ENCODE measurements at places on chromosomes 1 and 21.
A peak's percentile ranks its signal among the peaks of the same experiment; 100 is the strongest.

DNA sequence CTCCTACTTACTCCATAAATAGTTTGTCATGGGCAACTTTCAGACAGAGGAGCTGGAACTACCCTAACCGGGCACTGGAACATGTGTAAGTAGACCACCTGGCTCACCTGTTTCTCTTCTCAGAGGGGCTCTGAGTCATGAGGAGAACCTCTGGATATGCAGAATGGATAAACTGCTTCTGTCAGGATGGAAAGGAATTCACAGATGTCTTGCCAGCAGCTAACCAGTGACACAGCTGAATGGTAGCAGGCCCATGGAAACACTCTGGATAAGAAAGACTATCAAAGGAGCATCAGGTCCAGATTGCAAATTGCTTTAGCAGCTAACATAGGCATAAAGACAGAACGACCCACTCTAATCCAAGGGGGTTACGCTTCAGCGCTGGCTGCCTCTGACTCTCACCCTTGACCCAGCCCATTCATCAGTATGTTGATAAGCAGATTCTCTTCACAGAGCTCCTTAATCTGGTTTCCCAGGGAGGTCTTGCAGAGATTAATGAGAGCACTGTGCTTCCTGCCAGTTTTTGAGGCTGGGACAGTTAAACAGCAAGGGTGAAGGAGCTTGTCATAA, 54.2 kb downstream of the HIVEP3 start:
- no peak for DNase-seq

GRCh38 chr1:160567858-160568682, 11.2 kb downstream of the CD84 start:
- DNase-seq, result no peak

DNA sequence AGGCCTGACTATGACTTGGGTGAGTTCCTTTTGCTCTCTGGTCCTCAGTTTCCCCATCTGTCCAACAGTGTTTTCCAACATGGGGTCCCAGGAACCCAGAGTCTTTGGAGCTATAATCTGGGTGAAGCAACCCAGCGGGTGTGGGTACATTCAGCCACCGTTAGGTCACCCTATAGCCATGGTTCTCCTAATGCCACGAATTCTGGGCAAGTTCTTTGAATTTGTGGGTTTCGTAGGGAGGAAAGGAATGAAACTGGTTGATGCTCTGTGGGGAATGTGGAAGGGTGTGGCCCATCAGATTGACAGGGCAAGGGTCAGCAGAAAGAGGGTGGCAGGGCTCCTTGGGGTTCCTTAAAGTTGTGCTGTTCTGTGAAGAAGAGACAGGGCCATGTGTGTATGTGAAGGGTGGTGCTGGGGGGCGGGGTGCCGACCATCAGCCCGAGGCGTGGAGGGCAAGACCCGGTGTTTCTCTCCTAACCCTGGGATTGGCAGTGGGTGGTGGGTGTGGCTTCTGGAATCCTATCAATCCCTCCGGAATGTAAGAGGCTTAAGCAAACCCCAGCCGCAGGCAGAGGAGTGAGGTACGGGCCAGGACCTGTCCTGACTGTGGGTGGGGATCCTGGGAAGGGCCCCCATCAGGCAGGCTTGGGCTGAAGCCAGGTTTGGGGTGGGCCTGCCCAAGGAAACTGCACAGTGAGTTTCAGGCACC, 35.5 kb upstream of the ZNF362 start:
- no peak for DNase-seq

DNA sequence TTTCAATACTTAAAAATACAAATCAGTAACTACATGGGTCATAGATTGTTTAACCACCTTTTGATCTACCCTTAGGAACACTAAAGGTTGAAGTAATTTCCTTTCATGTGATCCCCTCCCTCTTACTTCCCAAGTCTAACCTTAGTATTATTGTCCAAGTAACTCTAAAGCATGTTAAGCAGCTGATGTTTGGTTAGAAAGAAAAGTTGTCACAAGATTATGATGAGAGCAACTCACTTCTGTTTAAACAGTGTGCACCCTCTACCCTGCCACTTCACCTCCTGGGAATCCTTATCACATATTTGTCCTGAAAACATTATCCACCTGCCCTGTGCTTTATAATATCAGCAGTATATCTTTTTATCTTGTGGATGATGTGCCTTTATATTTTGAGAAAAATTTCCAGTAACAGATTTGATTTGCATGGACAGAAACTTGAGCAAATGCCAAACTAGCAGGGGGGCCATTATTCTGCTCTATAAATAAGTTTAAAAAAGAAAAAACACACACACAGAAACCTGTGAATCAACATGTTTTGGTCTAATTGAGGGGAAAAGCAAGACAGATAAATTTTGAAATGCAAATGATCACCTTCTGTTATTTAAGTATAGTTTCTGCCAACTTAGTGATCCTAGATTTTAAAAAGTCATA, 194.3 kb downstream of the RPS6KC1 start:
- no peak for DNase-seq

GRCh38 chr1:26750428-26750827, 37.3 kb upstream of the PIGV start:
- no peak for DNase-seq

- DNase-seq, result peak; percentile 37
Measured at GRCh38 chr21:39386194-39386593, 37.3 kb upstream of the HMGN1 start.

DNA sequence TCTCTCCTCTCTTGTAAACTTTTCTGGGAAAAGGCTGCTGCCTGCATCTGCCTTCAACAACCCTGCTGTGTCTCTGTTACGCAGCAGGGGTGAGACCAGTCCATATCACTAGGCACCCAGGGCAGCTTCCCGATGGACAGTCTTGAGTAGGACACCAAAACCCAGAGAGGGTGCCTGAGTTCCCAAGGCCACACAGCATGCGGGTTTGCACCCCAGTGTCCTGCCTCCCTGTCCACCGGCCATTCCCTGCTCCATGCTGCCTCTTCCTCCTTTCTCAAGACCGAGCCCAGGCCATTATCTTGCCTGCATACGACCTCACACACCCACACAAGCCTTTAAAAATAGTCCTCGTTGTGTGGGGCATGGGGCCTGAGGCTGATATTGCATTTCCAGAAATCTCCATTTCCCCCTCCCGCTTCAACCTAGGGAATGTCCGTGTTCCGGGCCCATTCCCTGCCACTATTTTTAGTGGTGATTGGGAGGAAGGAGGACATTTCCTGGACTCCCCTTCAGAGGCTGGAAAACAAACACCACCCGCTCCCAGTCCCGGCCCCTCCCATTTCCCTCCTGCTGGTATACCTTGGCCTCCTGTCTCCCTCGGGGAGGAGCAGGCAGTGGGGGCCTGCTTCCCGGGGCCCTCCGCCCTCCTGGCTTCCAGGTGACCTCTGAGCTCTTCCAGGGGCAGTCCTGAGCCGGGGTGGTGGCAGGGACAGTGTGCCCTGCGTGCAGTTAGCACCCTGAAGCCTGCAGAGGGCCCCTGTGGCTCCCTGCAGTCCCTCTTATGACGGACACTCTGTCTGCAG, 132.4 kb upstream of the TMEM51 start:
- no peak for DNase-seq

DNA sequence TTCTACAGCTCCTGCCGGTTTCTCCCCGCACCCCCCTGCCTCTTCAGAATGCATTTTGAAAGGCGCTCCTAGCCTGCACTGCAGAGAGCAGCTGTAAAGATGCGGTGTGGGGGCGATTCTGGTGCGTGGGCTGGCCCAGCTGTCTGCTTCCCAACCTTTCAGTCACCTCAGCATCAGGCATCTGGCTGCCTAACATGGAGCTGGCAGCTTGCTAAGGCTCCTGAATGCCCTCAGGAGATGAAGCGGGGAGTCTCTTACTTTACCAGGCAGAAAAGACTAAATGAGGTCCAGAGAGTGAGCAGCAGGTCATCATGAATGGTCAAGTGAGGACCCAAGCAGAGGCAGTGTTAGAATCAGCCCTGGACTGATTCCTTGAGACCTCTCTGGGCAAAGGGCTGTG, 8.7 kb downstream of the IER5 start:
- peak; percentile 53 for DNase-seq

GRCh38 chr1:224266915-224267856, 62.8 kb downstream of the NVL start:
- no peak for DNase-seq

GRCh38 chr1:37434292-37435225, 39.8 kb upstream of the ZC3H12A start:
- DNase-seq, result peak; percentile 67

DNA sequence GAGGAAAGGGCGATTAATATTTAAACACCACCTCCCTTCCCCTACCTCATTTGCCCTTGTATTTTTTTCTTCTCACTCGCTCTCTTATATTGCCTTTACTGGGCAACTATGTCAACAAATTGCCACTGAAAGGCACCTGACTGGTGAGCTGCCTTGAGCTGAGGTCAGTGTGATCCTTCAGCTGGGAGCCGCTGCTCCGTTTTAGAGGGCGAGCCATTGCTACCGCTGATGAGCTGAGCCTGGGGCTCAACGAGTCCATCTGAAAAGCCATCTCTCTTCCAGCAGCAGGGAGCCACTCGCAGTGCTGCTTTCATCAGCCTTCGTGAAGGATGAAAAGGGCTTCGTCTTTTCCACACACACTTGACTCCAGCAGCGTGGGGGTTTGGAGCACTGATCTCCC, 108.0 kb upstream of the KIF26B start:
- DNase-seq, result no peak

DNA sequence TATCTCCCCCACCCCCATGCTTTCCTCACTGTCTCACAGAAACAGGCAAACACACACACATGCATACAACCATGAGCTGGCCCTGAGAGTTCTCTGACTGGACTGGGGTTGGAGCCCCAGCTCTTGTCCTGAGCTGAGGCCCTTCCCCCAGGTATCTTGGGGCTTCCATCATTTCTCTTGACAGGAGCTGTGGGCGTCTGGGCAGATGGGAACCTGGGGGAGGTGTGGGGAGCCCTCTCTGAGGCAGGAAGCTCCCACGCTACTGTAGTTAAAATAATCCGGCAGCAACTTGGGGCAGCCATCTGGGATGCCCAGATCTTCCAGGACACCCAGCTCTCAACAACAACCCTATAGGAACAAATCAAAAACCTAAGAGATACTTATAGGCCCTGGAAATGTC, 2.7 kb upstream of the KIF21B start:
- DNase-seq, result no peak

GRCh38 chr1:61424382-61424781, 300.6 kb downstream of the TM2D1 start:
- DNase-seq, result no peak

DNA sequence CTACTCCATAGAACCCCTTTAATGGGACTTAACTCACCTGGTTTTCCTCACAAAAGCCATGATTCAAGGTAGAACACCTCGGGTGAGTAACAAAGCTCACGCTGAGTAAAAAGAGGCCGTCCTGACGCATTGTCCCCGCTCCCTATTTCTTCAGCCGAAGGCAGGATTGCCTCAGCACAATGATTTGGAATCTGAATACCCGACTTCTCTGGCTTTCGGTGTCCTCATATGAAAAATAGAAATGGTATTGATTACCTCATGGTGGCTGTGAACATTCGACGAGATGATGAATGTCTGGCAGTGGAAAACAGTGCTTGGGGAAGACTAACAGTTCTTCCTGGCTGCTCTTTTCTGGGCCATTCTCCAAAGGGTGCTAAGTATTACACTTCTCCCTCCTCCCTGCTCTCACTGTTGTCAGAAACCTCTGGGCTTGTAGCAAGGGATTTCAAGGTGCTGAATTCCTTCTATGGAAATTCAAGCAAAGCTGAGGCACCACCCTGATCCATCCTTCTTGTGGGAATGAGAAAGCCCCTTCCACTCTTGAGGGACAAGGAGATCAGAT, 148.3 kb downstream of the C1orf94 start:
- no peak for DNase-seq

- peak; percentile 78 for DNase-seq
Measured at GRCh38 chr1:36203554-36204346, 20.5 kb upstream of the THRAP3 start.

DNA sequence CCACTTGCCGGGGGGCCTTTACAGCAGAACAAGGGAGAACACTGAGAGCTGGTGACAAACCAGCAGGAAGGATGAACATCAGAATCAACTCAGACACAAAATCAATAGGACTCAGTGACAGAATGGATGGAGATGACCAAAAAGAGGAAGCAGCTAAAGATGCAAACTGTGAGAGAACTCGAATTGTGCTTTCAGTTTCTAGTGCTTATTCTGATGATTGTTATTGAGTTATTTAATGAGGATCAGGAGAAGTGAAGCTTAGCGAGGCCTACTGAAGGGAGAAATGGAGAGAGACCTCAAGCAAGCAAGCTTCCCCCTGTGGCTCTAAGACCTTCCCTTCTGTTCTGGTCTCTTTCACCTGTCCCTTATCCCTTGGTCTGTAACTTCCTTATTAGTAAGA, 30.3 kb upstream of the TMEM125 start:
- DNase-seq, result no peak

DNA sequence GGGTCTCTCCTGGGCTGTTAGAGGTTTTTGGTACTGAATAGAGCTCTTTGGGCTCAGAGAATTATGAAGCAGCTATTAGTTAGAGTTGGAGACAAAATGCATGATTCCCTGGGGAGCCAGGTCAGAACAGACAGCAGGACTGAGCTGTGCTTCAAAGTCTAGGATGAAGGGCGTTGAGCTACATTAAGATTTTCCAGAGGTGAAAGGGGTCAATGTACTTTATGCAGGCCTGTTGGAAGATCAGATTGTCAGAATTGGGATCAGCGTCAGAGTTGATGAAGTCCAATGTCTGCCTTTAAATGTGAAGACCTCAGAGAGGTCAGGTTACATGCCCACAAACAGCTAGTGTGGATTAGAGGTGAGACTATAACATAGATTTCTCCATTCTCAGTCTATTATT, 53.8 kb downstream of the RGS5 start:
- DNase-seq, result no peak

GRCh38 chr1:40818264-40818961, 34.8 kb downstream of the KCNQ4 start:
- DNase-seq, result peak; percentile 67

DNA sequence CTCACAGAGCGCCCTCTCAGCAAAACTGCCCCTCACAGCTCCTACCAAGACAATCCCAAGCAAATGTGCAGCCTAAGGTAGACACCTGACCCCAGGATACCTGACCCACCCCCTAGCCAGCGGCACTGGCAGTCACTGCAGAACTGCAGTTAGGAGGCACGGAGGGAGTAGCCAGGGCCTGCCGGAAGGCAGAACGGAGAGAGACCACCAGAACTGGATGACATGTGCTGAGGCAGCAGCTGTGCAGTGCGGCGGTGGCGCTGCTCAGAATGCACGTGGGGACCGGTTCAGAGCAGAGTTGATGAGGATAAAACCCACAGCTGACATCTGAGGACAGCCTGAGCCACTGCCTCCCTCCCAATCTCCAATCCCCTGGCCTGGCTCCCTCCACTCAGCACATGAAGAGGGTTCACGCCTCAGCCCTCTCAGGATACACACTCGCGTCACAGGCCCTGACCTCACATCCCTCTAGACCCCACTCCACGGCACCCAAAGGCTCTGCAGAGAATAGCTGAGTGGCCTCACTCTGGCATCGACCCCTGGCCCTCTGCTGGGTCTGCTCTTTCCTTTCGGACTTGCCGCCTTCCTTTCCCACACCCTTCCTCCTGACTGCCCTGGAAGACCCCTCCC, 29.6 kb downstream of the UBE2G2 start:
- no peak for DNase-seq

DNA sequence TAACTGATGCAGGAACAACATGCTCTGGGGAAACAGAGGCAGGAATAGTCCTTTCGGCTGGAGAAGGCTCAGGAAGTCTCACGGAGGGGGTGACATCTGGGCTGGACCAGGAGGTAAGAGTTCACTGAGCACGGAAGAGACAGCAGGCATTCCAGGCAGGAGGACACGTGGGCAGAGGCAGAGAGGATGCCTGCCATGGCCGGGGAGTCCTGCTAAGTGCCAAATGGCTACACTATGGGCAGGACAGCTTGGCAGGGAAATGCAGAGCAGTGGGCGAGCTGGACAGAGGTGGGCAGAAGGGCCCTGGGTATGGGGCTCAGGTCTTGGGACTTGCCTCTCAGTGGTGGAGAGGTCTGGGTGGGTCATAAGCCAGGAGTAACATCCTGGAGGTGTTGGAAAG, 17.6 kb downstream of the ALDH4A1 start:
- no peak for DNase-seq
